ENCODE measurements at places on chromosomes 7 and 10.
A peak's percentile ranks its signal among the peaks of the same experiment; 100 is the strongest.

GRCh38 chr7:80748363-80749042, 110.1 kb downstream of the CD36 start:
- no peak for DNase-seq

GRCh38 chr10:97644936-97645335, 4.5 kb downstream of the PI4K2A start:
- DNase-seq, result no peak

DNA sequence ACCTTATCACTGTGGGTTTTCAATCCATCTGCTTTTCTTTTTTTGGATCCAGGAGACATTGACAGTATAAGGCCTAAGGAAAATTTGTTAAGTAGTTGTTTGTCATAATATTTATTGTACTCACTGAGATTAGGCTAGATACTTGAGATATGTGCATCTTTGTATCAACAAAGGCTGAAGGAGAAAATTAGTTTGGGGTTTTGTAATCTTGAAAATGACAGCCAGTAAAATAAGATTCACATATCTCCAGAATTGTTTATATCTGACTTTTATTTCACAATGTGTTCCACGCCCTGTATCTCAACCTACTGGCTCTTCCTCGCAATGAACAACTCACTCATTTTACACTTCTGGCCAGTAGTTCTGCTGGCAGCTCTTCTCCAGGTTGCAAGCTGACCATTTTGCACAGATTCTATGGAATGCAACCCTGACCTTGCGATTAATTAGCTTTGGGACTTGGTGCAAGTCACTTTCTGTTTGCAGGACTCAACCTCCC, 132.7 kb downstream of the GATA3 start:
- no peak for DNase-seq

DNA sequence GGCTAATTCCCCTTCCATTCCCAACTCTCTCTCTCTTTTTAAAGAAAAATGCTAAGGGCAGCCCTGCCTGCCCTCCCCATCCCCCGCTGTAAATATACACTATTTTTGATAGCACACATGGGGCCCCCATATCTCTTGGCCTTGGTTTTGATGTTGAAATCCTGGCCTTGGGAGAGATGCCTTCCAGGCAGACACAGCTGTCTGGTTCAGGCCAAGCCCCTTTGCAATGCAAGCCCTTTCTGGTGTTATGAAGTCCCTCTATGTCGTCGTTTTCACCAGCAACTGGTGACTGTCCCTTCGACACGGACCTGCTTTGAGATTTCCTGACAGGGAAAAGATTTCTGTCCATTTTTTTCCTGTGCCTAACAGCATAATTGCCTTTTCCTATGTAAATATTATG, 3.0 kb downstream of the ADRA2A start:
- DNase-seq, result no peak

DNA sequence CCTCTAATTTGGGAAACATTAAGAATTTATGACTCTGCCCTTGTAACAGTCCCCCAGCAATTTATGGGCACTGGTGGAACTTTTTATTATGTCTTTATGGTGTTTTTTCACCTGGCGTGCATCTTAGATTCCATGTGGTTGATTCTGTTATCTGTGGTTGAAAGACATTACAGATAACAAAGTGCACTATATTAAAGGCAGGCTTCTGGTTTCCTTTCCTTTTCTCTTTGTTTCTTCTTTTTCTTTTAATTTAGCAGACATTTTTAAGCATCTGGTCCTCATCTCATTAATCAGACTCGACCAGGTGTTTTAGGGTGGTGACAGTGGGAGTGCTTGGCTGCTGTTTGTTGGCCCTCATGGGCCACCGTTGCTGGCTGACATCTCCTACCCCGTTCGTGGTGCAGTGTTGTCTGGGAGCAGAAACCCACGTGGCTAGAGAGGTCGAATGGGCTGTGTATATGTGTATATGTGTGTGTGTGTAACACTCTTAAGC, 77.4 kb downstream of the LRMDA start:
- no peak for DNase-seq

- DNase-seq, result no peak
These were observed 72.8 kb upstream of the CUX1 start for GRCh38 chr7:101744588-101744987.

DNA sequence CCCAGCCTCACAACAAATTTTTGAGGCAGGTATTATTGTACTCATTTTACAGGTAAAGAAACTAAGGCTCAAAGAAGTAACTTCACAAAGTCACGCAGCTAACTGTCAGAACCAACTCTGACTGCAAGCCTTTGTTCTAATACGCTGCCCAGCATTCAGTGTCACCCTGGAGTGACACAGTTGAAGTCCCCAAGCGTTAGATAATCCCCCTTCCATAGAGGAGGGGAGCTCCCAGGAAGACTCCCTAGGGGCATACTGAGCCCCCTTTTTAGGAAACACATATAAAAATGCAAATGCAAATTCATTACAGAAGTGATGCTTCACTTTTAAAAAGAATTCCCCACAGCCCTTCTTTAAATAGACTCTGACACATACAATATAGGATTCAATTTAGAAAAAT, 101.0 kb upstream of the MACROH2A2 start:
- DNase-seq, result no peak

GRCh38 chr7:155586843-155587440, 40.6 kb upstream of the CNPY1 start:
- DNase-seq, result no peak

DNA sequence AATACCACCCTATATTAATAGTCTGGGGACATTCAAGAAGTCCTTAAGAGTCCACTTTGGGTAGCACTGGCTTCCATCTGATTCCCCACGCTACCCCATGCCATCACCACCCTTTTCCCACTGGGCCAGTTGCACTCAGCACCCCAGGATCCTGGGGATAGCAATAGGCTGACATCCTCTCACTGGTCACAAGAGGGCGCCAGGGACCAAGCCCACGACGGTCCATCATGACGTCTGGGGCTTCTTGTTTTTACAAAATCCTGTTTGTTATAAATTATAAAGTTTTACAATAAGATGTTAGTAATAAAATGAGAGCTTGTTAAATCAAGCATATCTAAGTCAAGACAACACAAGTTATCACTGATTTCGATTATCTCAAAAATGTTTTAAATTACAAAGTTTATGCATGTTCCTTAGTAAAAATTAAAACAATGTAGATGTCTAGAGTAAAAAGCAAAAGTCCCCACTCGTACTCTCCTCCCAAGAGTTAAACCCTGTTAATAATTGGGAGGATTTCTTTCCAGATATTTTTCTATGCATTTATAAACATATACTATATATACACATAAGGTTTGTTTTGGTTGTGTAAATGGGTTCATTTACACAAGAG, 15.4 kb downstream of the GPNMB start:
- DNase-seq, result peak; percentile 72

- no peak for DNase-seq
These were observed 105.0 kb upstream of the HDAC9 start for GRCh38 chr7:18390535-18390907.

- no peak for DNase-seq
These were observed 57.8 kb upstream of the FZD1 start for GRCh38 chr7:91206361-91206960.

GRCh38 chr10:111756217-111757061, 427.1 kb downstream of the GPAM start:
- peak; percentile 2 for DNase-seq

DNA sequence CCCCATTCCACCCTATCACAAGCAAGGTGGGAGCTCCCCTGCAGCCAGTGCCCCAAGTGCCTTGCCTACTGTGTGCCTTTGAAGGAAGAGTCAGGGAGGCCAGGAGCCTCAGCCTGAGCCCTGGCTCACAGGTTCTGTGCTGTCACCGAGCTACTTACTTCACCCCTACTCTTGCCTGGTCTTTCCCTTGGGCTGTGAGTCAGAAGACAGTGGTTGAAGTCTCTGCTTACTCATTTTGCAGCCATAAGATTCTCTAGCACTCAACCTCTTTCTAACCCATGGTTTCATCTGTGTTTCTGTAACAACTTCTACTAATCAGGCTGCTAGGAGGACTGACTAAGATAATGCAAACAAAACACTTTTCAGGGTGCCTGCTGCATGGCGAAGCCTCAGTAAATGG, 114.5 kb downstream of the PLCE1 start:
- peak; percentile 80 for DNase-seq

- DNase-seq, result no peak
These were observed 225.2 kb upstream of the SH2B2 start for GRCh38 chr7:102061354-102061945.

DNA sequence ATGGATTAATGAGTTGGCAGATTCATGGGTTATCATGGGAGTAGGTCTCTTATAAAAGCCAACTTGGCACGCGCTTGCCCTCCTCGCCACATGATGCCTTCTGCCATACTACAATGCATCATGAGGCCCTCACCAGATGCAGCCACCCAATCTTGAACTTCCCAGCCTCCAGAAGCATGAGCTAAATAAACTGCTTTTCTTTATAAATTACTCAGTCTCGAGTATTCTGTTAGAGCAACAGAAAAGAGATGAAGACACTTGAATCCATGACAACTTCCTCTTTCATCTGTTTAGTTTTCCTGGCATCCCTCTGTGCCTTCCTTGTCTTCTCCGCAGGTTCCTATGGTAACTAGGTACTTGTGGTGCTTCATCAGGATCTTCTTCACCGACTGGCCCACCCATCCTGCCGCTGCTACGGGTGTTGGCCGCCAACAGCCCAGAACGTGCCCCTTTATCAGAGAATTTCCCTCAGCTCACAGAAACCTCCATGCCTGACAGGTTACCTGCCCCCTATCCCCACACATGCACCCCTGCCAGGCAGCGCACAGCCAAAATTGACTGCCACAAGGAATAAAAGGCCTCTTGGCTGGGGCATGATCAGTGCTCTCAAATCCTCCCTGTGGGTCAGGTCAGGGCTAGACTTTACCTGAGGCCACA, 28.0 kb upstream of the PPIF start:
- DNase-seq, result no peak

GRCh38 chr7:45709168-45710042, 135.2 kb downstream of the ADCY1 start:
- DNase-seq, result peak; percentile 46

DNA sequence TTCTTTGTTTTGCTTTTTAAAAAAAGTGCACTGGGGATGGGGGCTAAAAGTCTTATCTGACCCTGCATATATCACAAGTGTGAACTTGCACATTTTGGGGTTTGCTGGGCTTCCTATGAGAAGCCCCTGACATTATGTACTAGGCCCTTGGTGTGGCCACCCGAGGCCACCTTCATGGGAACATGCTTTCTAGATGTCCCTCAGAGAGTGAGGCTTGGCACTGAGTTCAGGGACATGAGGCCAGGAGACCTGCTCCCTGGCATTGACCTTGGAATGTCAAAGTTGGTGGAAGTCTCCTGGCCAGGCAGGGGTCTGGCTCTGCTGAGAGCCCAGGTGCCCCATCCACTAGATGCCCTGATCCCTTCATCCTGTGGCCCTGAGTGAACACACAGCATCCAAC, 536.2 kb downstream of the TCERG1L start:
- no peak for DNase-seq

GRCh38 chr10:30219971-30220751, 128.9 kb downstream of the MTPAP start:
- peak; percentile 34 for DNase-seq

- no peak for DNase-seq
These were observed 2.7 kb downstream of the CCDC136 start for GRCh38 chr7:128794436-128794835.

DNA sequence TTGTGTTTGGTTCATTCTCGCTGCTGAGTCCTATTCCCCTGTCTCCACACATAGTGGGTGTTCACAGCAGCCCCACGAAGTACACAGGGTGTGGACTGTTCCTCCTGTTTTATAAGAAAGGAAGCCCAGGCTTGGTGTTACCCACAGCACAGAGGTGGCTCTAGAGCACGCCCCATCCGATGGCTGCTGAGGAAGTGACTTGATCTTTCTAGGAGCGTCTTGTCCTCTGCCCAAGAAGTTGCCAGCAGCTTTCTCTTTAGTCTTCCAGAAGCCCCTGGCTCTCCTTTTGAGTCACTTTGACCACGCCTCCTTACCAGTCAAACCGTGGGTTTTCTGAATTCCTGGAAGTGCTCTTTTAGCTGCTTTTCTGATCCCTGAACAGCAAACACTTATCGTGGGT, 94.0 kb downstream of the GRK5 start:
- DNase-seq, result peak; percentile 12

DNA sequence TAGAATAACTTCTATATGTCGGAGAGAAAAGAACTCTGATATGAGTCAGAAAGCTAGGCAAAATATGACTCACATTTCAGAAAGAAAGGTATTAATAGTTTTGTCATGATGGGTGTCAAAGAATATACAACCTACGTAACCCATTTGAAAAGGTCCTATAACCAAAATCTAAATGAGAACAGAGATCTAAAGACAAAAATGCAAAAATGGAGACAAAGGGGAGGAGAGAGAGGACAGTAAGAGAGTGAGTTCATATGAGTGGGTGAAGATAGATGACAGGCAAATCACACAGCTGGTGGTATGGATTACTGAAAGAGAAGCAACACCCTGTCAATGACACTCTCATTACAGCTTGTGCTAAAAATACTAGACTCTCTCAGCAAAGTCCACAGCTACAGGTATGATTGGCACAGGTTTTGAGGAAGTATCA, 25.6 kb downstream of the ANKMY2 start:
- no peak for DNase-seq

- DNase-seq, result no peak
These were observed 98.0 kb upstream of the ZNF722 start for GRCh38 chr7:63900394-63901203.

DNA sequence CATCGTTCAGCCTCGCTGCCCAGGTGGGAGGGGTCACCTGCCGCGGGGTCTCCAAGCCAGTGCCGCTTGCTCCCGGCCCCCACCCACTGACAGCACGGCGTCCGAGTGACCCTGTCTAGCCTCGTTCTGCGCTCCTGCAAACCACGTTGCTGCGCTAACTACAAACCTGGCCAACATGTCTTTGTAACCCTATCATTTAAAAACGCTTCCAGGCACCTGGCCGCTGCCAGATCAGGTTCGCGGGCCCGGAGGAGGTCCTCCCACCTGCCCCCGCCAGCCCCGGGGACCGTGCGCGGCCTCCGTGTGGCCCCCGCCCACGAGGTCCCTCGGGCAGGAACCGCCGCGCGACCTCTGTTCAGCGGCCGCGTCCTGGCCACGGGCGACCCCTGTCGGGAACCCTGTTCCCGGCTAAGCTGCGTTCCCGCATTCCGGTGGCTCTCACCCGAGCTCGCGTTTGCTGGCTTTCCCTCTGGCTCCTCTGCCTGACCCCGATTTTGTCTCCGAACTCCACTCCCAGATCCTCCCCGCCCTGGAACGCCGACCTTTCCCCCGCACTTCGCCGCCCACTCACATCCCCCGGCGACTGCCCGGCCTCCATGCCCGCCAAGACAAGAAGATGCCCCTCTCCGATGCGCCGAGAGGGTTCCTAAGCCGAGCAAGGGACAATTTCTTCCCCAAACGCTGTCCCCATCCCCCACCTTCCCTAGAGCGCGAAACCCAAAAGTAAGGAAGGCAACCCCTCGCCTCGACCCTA, 2.4 kb downstream of the SFMBT2 start:
- DNase-seq, result no peak

DNA sequence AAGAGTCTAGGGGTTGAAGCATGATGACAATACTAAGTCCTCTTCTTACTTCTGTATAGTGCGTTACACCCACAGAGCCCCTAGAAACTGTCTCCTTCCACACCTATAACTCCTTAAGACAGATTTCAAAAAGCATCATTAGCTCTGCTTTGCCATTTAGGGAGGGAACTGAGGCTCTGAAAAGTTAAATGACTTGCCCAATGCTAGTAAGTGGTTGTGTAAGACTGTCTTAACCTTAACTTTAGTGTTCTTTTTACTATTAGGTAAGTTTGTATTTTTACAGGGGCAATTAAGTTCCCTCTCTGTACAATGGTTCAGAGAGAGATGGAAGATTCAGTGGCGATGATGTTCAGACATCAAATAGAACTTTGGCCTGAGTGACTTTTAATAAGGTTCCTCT, 72.7 kb upstream of the ASAH2 start:
- DNase-seq, result no peak

All from EL (cell line).